ENCODE measurements at places on chromosomes 5 and 9.
A peak's percentile ranks its signal among the peaks of the same experiment; 100 is the strongest.

GRCh38 chr5:36629729-36630128, 23.3 kb downstream of the SLC1A3 start:
- DNase-seq = no peak

DNA sequence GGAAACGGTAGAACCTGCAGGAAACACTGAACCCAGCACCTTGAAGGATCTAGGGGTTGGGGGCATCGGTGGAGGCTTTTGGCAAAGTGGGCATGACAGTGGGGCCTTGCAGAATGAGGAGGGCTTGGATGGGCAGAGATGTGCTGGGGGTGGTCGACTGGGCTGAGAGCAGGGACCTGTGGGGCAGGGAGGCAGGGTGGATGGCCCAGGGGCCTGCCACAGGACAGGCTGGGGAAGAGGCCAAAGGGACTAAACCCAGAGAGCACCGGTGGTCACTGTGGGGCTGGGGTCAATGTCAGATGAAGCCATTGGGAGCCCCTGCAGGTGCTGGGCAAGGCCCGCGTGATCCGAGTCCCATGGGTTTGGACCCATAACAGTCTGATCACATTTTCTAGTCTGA, 175.3 kb downstream of the DAB2IP start:
- no peak for DNase-seq

- no peak for DNase-seq
These were observed 303.6 kb downstream of the PIK3R1 start for GRCh38 chr5:68519143-68519542.

DNA sequence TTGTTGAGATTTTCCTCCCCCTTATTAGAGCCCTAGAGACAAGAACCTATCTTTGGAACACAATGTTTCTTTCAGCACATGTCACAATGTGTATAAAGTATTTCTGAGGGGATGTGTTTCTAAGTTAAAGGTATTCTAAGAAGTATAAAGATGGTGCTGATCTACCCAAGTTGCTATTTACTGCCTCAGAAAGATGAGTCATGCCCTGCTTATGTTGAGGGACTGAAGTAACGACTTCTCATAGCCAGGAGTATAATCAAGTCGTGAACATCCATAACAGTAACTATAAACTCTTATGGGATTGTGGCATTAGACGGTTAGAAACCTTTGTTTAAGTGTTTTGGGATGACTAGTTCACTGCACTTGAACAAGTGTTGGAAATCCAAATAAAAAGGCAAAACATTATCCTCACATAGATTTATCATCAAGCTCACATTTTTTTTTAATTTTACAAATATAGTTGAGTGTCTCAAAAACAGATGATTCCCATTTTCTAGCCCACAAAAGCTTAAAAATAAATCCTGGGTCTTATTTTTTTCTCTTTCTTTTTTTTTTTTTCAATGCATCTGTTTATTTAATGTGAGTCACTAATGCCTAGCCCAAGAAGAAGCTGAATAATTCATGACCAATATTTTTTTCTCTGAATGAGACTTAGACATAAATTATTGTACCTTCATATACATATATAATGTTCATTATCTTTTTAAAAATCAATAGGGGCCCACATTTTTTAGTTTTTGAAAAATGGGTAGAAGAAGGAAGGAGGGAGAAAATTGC, 12.2 kb upstream of the TMEM252 start:
- DNase-seq = no peak

- no peak for DNase-seq
These were observed 123.1 kb downstream of the LIFR start for GRCh38 chr5:38433160-38433861.

DNA sequence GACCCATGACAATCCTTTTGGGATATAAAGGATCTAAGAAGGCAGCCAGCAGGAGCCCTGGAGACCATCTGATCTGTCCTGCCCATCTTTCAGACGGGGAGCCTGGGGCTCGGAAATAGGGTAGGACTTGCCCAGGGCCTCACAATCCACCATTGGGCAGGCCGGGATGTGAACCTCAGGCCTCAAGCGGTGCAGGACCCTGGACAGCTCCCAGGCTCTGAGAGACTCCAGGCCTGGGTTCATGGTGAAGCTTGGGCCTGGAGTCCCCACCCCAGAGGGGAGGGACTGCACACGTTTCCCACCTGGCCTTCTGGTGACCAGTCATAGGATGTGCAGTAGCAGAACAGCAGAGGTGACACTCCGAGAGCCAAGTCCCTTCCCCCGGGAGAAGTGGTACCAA, 36.6 kb upstream of the RAPGEF1 start:
- DNase-seq = no peak

DNA sequence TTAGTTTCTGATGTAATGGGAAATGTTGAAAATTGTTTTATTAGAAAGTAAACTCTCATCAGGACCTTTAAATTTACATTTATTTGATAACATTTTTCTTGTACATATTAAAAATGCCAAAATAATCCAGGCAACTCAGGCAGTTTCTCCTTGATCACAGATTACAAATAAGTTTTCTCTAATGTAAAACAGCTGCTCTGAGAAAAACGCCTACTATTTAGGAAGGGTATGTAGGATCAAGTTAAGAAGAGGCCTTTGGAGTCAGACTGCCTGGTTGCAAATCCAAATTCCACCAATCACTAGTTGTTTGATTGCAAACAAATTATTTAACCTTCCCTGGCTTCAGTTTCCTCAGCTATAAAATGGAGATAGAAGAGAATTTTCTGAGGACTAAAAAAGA, 610.8 kb downstream of the PDE4D start:
- DNase-seq = no peak

DNA sequence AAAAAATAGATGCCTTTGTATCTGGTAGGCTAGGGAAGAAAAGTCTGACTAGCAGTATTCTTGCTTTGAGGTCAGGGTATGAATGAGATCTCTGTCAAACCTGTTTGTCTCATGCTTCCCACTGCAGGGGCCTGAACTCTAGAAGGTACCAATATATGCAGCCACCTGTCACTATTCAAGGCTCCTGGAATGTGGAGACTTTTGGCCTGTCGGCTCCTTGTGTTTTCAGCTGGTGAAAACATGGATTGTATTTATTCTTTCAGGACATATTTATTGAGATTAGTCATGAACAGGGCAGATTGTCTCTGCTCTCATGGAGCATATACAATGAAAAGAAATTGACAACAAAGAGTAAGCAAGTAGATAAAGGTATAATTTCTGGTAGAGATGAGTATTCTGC, 255.8 kb downstream of the ARHGAP26 start:
- no peak for DNase-seq

DNA sequence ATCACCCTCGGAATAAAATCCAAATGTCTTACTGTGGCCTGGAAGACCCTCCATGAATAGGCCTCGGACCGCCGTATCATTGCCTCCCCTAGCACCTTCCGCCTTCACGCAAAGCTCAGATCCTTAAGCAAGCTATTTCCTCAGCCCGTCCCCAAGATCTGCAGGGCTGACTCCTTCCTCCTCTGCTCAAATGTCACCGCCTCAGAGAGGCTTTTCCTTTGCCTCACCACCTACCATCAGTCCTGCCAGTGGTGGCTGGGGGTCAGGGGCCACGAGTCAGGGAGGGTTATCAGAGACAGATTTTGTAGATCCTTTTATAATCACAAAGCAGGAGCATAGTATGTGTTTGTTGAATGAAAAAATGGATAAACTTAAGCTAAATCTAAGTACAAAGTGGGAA, 74.4 kb upstream of the KIF2A start:
- DNase-seq = no peak

- DNase-seq = no peak
These were observed 329.5 kb downstream of the KIAA0825 start for GRCh38 chr5:94288937-94289336.

DNA sequence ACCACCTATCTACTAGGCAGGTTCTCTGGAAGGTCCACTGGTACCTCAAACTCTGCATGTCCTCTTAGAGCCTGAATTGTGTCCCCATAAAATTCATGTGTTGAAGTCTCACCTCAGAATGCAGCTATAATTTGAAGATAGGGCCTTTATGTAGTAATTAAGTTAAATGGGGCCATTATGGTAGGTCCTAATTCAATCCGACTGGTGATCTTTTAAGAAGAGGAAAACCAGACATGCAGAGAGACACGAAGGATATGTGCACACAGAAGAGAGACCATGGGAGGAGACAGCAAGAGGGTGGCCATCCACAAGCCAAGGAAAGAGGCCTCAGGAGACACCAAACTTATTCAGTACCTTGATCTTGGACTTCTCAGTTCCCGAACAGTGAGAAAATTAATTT, 345.4 kb downstream of the ENC1 start:
- DNase-seq = no peak

GRCh38 chr9:130599625-130600024, 20.2 kb downstream of the FUBP3 start:
- DNase-seq = no peak

DNA sequence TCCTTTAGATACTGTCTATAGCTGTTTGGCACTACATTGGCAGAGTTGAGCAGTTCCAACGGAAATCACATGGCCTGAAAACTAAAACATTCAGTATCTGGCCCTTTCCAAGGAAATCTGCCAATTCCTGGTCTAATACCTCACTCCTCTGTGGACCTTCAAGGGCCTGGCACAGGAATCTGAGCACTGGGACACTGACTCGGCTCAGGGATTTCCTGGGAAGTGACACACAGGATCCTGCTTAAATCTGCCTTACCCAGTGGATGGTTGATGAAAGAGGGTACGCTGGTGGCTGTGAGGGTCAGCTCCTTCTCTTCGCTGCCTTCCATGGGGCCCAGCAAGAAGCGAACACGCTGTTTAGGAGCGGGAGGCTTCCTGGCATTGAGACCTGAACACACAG, 904 bp downstream of the TRUB2 start:
- DNase-seq = no peak

DNA sequence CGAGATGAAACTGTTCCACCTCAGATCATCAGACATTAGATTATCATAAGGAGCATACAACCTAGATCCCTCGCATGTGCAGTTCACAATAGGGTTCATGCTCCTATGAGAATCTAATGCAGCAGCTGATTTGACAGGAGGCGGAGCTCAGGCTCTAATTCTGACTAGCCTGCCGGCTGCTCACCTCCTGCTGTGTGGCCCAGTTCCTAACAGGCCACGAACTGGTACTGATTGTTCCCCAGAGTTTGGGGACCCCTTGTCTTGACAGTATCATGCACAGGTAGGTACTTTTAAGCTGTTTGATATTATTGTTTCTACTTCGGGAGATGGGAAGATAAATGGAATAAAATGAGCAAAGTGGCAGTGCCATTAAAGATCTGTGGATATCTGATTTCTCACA, 66.9 kb downstream of the ZCCHC7 start:
- DNase-seq = no peak

DNA sequence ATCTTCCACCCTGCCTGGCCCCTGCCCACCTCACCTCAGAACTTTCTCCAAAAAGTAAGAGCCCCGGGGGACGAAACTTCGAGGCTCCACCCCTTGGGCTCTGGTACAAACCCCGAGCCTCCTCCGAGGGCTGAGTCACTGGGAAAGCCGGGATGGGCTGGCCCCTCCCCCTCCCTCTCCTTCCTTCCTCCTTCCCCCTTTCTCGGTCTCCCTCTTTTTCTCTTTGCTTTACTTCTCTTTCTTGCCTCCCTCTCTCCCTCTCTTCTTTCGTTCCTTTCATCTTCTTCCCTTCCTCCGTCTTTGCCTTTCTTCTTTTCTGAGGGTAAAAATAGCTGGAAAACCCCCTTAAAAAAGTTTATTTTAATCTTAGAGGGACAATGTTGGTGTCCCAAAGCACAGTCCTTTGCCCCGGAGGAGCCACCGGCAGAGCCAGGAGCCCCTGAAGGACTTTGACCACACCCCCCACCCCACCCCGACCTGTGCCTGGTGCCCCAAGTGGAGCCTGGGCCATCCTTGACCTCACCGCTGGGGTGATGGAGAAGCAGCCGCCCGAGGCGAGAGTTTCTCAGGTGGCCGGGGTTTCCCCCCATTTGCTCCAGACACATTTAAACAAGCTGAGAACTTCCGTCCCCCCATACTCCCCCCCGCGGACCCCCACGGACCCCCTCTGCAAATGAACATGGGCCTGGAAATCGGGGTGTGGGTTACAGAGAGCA, 5.7 kb upstream of the NOTCH1 start:
- no peak for DNase-seq

DNA sequence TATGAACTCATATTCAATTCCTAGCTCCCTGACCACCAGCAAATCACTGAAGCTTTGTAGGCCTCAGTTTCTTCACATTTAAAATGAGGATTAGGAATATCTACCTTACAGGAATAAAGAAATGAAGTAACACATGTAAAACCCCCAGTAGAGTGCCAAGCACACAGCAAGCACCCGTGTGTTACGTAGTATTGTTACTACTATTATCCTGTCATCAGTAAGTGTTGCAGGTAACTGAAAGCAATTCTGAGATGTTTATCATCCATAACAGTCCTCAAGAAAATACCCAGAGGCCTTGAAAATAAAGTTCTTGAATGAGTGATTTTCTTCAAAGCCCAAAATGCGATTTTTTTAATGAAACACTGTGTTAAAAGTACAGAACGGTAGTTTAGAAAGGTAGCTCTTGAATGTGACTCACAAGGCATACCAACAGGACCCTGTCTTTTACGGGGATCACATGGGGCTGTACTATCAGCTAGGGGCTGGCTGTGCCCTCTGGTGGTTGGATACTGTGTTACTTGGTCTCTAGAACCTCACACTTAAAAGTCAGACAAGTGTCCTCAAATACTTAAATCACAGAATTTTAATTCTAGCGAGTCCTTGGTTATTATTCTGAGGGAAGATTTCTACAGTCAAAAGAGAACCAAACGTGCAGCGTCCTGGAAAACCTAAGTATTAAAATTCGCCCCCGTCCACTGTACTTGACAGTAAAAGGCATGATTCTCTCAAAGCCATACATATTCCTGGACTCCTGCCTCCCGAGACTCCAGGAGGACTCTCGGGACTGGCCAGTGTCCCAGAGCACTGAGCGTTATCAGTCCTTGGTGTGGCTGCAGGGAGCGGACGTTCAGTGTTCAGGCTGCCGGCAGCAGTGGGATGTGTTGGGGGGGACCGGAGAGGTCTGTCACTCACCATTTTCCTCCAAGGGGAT, 725 bp downstream of the NDUFB6 start:
- peak; percentile 49 for DNase-seq

DNA sequence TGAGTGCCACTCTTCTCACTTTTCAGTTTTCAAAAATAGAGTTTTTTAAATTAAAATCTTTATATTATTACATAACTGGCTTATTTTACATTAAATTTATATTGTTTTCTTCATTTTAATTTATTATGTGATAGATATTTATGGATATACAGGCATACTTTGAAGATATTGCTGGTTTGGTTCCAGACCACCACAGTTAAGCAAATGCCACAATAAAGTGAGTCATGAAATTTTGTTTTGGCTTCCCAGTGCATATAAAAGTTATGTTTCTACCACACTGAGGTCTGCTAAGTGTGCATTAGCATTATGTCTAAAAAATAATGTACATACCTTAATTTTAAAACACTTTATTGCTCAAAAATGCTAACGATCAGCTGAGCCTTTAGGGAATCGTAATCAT, 47.4 kb downstream of the NDUFS4 start:
- DNase-seq = no peak

Measured in CD8-positive, alpha-beta T cell (primary cell).